ENCODE measurements at places on chromosomes 5 and 9. TPM values are rescaled to one million over a fixed set of nuclear protein-coding genes. Genes with fewer than 3 reads are reported as not detected.

Gene GPRIN1
- polyA plus RNA-seq = 0.81 TPM

Gene OR1Q1
- polyA plus RNA-seq = not detected

Gene TYRP1
- not detected for polyA plus RNA-seq

Gene LCN6
- polyA plus RNA-seq = 2.8 TPM

Gene SLC22A5
- 9.6 TPM for polyA plus RNA-seq

Gene PNPLA7
- 35.5 TPM for polyA plus RNA-seq

Gene SLC36A3
- polyA plus RNA-seq = not detected

Gene LCN9
- not detected for polyA plus RNA-seq

Gene RLN1
- not detected for polyA plus RNA-seq

Gene PRUNE2
- 63.2 TPM for polyA plus RNA-seq

Gene SLC6A3
- polyA plus RNA-seq = not detected

Gene PIP5K1B
- polyA plus RNA-seq = 3.0 TPM

Gene SV2C
- under 0.01 TPM for polyA plus RNA-seq

Gene PCDHB15
- 2.2 TPM for polyA plus RNA-seq

Gene RANBP3L
- polyA plus RNA-seq = 1.0 TPM

Gene OGN
- polyA plus RNA-seq = 7.7 TPM

Gene CEL
- polyA plus RNA-seq = 2.7 TPM

Gene SMIM27
- polyA plus RNA-seq = 17.2 TPM

Gene C5orf34
- 1.0 TPM for polyA plus RNA-seq

Gene PKD2L2
- 0.17 TPM for polyA plus RNA-seq

Gene SLC28A3
- not detected for polyA plus RNA-seq

Gene ELAVL2
- polyA plus RNA-seq = 0.24 TPM

Gene IL5
- not detected for polyA plus RNA-seq

Gene WNK2
- 3.3 TPM for polyA plus RNA-seq

Gene C9orf50
- polyA plus RNA-seq = 0.56 TPM

Gene PCDHB14
- 4.1 TPM for polyA plus RNA-seq

Gene FOXD4L4
- not detected for polyA plus RNA-seq

Gene PCDHB8
- polyA plus RNA-seq = 0.48 TPM

Gene ALDH1A1
- 164 TPM for polyA plus RNA-seq

Gene ANXA6
- 139 TPM for polyA plus RNA-seq

Gene ADAMTS12
- 5.1 TPM for polyA plus RNA-seq

Gene ARL14EPL
- not detected for polyA plus RNA-seq

Gene AJM1
- polyA plus RNA-seq = 3.2 TPM

Gene TAS2R1
- polyA plus RNA-seq = not detected

Gene SIT1
- 0.37 TPM for polyA plus RNA-seq

Gene KIF20A
- polyA plus RNA-seq = 0.32 TPM

Gene OTULINL
- polyA plus RNA-seq = 2.6 TPM

Gene GTF2H2
- 23.5 TPM for polyA plus RNA-seq

Gene SLC1A1
- 0.98 TPM for polyA plus RNA-seq

Gene PDE8B
- polyA plus RNA-seq = 5.4 TPM

Gene GPR151
- polyA plus RNA-seq = not detected

Gene LCN15
- polyA plus RNA-seq = not detected

Gene MEIKIN
- polyA plus RNA-seq = not detected

Gene ABO
- polyA plus RNA-seq = 18.5 TPM

Gene FOXD4L3
- polyA plus RNA-seq = not detected

Gene LRRC19
- polyA plus RNA-seq = not detected
